ENCODE measurements at places on chromosomes 2 and 18.

- DNase-seq = no peak
Observed at GRCh38 chr18:2002604-2003003, 568.7 kb downstream of the METTL4 start.

DNA sequence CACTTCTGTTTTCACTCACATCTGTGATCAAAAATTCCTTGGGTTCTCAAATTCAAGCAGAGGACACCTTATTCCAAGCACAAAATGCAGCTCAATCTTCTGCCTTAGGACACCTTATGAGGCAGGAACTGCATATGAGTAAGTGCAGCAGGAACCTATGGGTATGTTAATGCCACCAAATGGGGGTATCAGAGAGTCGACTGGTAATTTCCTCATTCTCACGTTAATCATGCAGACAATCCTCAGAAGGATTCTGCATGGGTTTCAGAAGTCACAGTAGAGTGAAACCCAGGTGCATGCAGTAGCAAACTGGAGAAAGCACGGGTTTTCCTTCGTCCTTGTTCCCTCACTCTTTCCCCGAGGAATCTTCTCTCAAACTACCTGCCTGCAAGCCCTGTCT, 452.8 kb downstream of the CBLN2 start:
- no peak for DNase-seq

DNA sequence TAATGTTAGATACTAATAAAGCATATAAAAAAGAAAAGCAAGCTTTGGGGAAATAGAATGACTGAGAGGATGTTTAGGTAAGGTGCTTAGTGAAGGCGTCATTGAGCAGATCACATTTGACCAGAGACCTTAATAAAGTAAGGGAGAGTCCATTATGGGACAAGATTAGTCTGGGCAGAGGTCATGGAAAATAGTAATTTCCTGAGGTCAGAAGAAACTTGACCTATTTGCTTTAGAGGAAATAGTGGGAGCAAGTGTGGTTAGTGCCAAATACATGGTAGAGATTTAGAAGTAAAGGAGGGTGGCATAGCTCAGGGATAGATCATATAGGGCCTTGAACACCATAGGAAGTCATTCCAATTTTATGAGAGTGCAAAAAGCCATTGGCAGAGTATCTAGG, 24.5 kb upstream of the SLC8A1 start:
- no peak for DNase-seq

GRCh38 chr2:132991471-132992045, 321.6 kb upstream of the LYPD1 start:
- DNase-seq = no peak

GRCh38 chr2:174929786-174930185, 75.4 kb downstream of the CHN1 start:
- no peak for DNase-seq

DNA sequence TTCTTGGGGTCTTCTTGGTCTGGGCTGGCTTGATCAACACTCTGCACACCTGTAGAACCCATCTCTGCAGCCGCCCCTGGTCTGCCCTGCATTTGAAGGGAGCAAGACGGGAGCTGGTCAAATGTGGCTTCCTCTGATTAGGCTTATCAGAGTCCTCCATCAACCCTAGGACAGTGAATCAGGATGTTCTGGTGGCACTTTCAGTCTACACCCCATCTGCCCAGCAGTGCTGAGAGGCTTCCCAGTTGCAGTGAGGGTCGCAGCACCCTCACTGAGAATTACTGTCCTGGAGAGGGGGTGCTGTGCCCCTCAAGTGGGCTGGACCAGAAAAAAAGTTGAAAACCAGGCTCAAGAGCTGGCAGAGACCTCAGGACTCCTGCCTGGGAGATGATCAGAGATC, 152.9 kb downstream of the DYSF start:
- DNase-seq = no peak
